Liver (tissue), 10 donors: ENCODE measurements at places on chromosomes 1 and 21. TPM values are rescaled to one million over a fixed set of nuclear protein-coding genes. Genes with fewer than 3 reads are reported as not detected.

Gene HES3
- total RNA-seq, result not detected

Gene ST6GALNAC3
- 5.0 TPM for total RNA-seq

Gene AMY1A
- total RNA-seq, result not detected

Gene TNFRSF25
- 2.6 TPM for total RNA-seq

Gene HPCA
- total RNA-seq, result not detected

Gene KIAA1614
- total RNA-seq, result 0.50 TPM

Gene NGF
- total RNA-seq, result 1.0 TPM

Gene PRPF38A
- total RNA-seq, result 10.3 TPM

GRCh38 chr1:30005972-30006619 lies 717.3 kb downstream of the MATN1 start:
- H3K27ac ChIP-seq, result no peak overlapping the region
- no peak for DNase-seq
- H3K27me3 ChIP-seq, result no peaks in the 10 kb centered on the region
- H3K4me3 ChIP-seq, result no peak overlapping the region
- no peaks in the 10 kb centered on the region for H3K4me1 ChIP-seq
- H3K36me3 ChIP-seq, result no peaks in the 10 kb centered on the region

DNA sequence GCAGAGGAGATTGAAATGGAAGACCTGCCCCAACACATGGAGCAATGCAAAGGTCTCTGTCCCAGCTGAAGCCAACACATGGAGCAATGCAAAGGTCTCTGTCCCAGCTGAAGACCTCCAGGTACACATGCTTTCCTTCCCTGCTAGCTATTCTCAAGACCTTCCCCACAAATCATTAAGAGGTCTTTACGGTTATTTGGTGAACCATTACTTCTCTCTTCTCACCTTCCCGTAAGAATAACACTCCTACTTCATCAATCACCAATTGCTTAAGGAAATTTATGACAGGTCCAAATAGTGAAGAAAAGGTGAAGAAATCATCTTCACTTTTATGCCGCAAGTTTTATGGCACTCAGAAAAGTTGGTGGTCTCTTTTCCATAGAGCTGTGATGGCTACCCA lies 138.8 kb downstream of the NTPCR start:
- DNase-seq, result no peak
- no peaks in the 10 kb centered on the region for H3K36me3 ChIP-seq
- H3K27ac ChIP-seq, result no peak overlapping the region
- H3K27me3 ChIP-seq, result no peaks in the 10 kb centered on the region

GRCh38 chr1:34128186-34128889 lies 36.7 kb downstream of the CSMD2 start:
- DNase-seq, result no peak
- no peak overlapping the region for H3K27ac ChIP-seq
- no peaks in the 10 kb centered on the region for H3K36me3 ChIP-seq
- H3K4me1 ChIP-seq, result no peaks in the 10 kb centered on the region
- no peaks in the 10 kb centered on the region for H3K27me3 ChIP-seq
- no peak overlapping the region for H3K4me3 ChIP-seq

DNA sequence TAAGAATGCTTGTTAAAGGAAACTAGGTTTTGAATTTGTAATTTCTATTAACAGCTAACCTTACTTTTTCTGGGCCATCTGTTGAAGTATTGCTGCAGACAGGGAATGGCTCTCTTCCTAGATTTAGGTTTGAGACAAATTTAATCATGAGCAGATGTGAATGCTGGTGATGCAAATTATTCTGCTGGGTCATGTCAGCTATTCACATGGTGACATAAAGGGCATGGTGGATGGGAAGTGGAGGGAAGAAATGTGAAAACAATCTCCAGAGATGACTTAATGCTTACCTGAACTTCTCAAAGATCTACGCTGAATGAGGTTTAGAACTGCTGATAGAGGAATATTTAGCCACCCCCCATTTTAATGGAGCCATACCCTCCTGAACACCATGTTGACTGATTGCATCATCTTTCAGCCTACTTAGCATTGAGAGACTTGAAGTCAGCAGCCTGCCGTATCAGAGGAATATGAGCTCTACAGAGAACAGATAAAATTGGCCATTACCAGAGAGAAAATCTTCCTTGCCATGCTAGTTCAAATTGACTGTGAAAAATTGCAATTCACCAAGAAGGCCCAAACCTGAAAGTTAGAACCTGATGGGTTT lies 138.8 kb downstream of the HHAT start:
- H3K36me3 ChIP-seq, result no peaks in the 10 kb centered on the region
- no peaks in the 10 kb centered on the region for H3K27me3 ChIP-seq
- no peak overlapping the region for H3K4me3 ChIP-seq
- no peak overlapping the region for H3K27ac ChIP-seq
- no peak for DNase-seq
- no peaks in the 10 kb centered on the region for H3K4me1 ChIP-seq

DNA sequence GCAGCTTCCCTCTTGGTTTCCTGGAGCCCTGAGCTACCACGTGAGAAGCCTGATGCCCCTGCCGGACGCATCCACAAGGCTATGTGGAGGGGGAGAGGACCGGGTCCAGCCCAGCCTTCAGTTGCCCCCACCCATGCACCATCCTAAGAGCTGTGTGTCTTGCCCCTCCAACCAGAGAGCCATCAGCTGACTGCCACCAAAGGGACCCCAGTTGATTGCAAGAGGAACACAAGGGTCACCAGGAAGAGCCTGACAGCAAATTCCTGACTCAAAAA lies 81.5 kb downstream of the GLIS1 start:
- no peak overlapping the region for H3K27ac ChIP-seq
- no peak for DNase-seq
- H3K27me3 ChIP-seq, result no peaks in the 10 kb centered on the region
- no peaks in the 10 kb centered on the region for H3K36me3 ChIP-seq
- no peaks in the 10 kb centered on the region for H3K4me1 ChIP-seq

- no peak for DNase-seq
- no peak overlapping the region for H3K4me3 ChIP-seq
- no peaks in the 10 kb centered on the region for H3K36me3 ChIP-seq
- H3K27ac ChIP-seq, result no peak overlapping the region
Observed at GRCh38 chr1:35298464-35298863, 30.0 kb downstream of the ZMYM4 start.

GRCh38 chr1:172821609-172822274 lies 162.8 kb downstream of the FASLG start:
- H3K4me1 ChIP-seq, result peaks cover 5% of the 10 kb centered on the region
- no peak overlapping the region for H3K27ac ChIP-seq
- peak; percentile 54 for DNase-seq

DNA sequence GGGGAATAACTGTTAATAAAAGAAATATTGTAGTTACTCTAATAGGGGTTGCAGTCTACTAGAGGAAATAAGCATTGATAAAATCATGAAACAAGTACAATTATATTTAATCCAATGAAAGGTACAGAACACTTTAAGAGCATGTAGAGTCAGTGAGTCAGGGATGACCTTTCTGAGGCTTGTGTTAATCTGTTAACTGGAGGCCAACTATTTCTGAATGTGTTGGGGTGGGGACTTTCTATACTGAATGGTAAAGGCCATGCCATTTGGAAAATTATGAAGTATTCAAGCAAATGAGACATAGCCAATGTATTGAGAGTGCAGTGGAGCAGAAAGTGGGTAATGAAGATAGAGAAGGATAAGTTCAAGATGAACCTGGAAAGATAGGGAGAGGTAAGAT lies 646.2 kb downstream of the ADGRL2 start:
- H3K36me3 ChIP-seq, result no peaks in the 10 kb centered on the region
- H3K27me3 ChIP-seq, result no peaks in the 10 kb centered on the region
- H3K4me1 ChIP-seq, result no peaks in the 10 kb centered on the region
- no peak for DNase-seq
- no peak overlapping the region for H3K4me3 ChIP-seq
- H3K27ac ChIP-seq, result no peak overlapping the region

DNA sequence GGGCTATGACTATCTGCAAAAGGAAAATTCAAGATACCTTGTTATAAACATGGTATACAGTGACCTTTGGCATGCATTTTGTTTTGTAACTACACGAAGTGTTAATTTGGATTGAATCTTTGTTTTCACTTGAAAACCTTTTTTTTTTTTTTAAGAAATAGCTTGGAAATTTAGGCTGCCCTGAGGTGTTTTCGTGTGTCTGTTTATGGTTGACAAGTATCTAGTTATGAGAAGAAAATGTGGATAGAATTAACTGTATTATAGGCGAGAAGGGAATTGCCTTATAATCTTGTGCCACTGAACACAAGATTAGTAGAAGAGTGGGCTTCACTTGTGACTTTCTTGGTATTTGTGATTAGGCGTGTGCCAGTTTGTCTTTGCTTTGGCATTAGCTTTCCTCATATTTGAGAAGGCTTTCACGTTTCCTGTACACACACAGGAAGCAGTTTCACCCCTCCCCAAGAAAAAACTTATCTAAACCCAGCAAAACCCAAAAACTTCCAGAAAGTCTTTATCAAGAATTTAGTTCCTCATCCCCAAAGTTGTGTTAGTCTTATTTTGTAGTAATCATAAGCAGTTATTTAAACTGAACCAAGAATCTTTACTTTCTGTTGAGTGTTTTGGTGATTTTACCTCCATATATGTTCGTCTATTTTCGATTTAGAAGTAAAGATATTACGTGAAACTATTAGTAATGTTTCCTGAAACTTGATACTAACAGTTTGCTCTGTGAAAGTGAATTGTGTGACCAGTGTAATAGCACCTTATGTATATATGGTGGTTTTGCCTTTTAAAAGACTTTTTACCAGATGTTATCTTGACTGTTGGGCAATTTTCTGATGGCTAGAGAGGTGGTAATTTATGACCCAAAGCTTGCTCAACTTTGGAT lies 3.8 kb downstream of the DYRK1A start:
- DNase-seq, result no peak
- no peaks in the 10 kb centered on the region for H3K36me3 ChIP-seq
- H3K27me3 ChIP-seq, result no peaks in the 10 kb centered on the region

GRCh38 chr21:18443085-18443484 lies 39.5 kb upstream of the TMPRSS15 start:
- H3K27me3 ChIP-seq, result no peaks in the 10 kb centered on the region
- H3K27ac ChIP-seq, result no peak overlapping the region
- no peak for DNase-seq
- no peaks in the 10 kb centered on the region for H3K36me3 ChIP-seq
- no peak overlapping the region for H3K4me3 ChIP-seq
- no peaks in the 10 kb centered on the region for H3K4me1 ChIP-seq

- H3K4me1 ChIP-seq, result peaks cover 12% of the 10 kb centered on the region
- no peak for DNase-seq
- H3K27ac ChIP-seq, result no peak overlapping the region
- H3K27me3 ChIP-seq, result no peaks in the 10 kb centered on the region
Observed at GRCh38 chr1:228935855-228936727, 200.8 kb downstream of the RHOU start.

- H3K4me1 ChIP-seq, result peaks cover 7% of the 10 kb centered on the region
- peak; percentile 17 for DNase-seq
- H3K27ac ChIP-seq, result no peak overlapping the region
- H3K36me3 ChIP-seq, result no peaks in the 10 kb centered on the region
- no peak overlapping the region for H3K4me3 ChIP-seq
Observed at GRCh38 chr21:37671381-37671780, 244.9 kb downstream of the KCNJ6 start.

- H3K4me3 ChIP-seq, result peak overlapping the region; percentile 51
- DNase-seq, result peak; percentile 70
- H3K4me1 ChIP-seq, result peaks cover 6% of the 10 kb centered on the region
- no peaks in the 10 kb centered on the region for H3K27me3 ChIP-seq
- peak overlapping the region; percentile 97 for H3K27ac ChIP-seq
- H3K36me3 ChIP-seq, result no peaks in the 10 kb centered on the region
Observed at GRCh38 chr1:201171063-201172036, 17.1 kb upstream of the TMEM9 start.

GRCh38 chr1:207673399-207673798 lies 28.5 kb downstream of the CR1L start:
- no peak overlapping the region for H3K4me3 ChIP-seq
- no peak overlapping the region for H3K27ac ChIP-seq
- peaks cover 3% of the 10 kb centered on the region for H3K27me3 ChIP-seq
- H3K4me1 ChIP-seq, result no peaks in the 10 kb centered on the region
- no peak for DNase-seq

DNA sequence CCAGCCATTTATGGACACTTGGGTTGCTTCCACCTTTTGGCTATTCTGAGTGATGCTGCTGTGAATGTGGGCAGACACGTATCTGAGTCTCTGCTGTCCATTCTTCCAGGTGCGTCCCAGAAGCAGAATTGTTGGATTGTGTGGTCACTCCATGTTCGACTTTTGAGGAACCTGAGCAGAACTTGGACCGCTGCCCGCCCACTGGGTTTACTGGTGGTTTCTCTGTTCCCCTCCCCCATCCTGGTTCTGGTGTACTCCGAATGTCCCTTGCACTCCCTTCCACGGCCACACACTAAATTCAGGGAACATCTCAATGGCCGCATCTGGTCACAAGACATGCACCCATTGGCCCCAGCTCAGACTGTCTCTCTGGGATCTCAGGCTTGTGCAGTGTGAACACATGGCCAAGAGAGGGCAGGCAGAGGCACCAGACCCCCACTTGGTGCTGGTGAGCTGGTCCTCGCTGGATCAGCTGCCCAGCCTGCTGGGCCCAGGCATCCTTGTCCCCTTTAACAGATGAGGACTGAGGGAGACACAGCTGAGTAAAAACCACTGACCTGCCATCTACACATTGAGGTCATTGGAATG lies 565.1 kb downstream of the NPHP4 start:
- no peaks in the 10 kb centered on the region for H3K36me3 ChIP-seq
- no peaks in the 10 kb centered on the region for H3K27me3 ChIP-seq
- H3K27ac ChIP-seq, result no peak overlapping the region
- no peaks in the 10 kb centered on the region for H3K4me1 ChIP-seq
- no peak for DNase-seq

DNA sequence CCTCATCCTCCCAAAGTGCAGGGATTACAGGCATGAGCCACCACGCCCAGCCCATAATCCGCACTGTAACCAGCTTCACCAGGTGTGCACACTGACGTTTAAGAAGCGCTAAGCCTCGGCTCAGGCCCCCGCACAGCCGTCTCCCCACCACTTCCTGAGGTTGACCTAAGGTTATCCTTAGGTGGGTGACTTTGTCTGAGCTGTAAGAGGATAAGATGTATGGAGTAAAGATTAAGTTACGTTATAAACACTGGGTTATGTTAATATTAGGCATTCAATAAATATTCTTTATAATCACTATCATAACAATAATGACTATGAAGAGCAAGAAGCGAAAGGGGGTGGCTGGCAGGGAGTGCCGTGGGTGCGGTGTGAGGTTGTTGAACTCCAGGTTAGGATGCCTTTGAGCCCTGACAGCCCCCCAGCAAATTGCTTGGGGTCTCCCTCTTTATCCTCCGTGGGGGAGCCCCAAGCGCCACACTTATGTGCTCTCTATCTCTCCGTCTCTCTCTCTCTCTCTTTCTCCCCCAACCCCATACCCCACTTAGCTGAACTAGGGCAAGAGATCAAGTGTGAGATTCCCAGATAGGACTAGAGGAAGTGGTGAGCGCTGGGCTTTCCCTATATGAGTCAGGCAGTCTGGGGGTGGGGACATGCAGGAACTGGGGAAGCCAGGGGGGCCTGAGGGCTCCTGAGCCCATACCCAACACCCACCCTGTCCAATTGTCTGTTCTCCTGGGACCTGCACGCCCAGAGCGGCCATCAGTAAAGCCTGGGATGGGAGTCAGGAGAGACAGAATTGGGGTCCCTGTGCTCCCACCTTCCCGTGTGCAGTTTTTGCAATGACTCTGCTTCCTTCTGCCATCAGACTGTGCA lies 7.6 kb downstream of the EFHD2 start:
- H3K36me3 ChIP-seq, result no peaks in the 10 kb centered on the region
- no peak overlapping the region for H3K4me3 ChIP-seq
- no peaks in the 10 kb centered on the region for H3K27me3 ChIP-seq
- no peak for DNase-seq
